ENCODE measurements at places on chromosomes 16 and 17.
A peak's percentile ranks its signal among the peaks of the same experiment; 100 is the strongest.

GRCh38 chr17:33007186-33007585 lies 15.5 kb downstream of the SPACA3 start:
- DNase-seq, result no peak

GRCh38 chr17:67082107-67082506 lies 37.8 kb downstream of the CACNG1 start:
- DNase-seq, result no peak

- no peak for DNase-seq
Observed at GRCh38 chr16:80457871-80458270, 82.9 kb upstream of the DYNLRB2 start.

GRCh38 chr16:54930005-54930868 lies at the start of gene IRX5:
IRX5 (plus strand) TSS chr16:54930865; CDS start chr16:54931199, 334 bp downstream.
- peak; percentile 94 for DNase-seq

- DNase-seq, result peak; percentile 35
Observed at GRCh38 chr17:79944821-79945391, 90.8 kb downstream of the TBC1D16 start.

GRCh38 chr16:3249020-3249419 lies 7.4 kb downstream of the MEFV start:
- no peak for DNase-seq

DNA sequence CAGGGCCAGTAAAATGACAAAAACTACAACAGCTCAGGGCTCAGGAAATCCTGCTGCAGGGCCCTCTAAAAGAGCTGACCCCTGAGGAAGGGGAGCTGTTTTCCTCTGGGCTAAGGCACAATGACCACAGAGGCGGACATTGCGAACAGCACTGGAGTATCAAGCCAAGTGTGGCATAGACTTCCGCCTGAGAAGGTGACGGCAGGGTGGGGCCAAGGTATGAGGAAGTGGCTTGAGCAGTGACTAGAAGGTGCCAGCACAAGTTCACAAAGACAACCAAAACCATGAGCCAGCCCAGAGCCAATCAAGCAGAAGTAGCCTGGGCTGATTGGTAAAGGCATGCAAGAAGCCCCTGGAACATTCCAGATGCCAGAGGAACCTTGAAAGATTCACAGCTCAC lies 13.9 kb downstream of the ERN2 start:
- DNase-seq, result no peak

DNA sequence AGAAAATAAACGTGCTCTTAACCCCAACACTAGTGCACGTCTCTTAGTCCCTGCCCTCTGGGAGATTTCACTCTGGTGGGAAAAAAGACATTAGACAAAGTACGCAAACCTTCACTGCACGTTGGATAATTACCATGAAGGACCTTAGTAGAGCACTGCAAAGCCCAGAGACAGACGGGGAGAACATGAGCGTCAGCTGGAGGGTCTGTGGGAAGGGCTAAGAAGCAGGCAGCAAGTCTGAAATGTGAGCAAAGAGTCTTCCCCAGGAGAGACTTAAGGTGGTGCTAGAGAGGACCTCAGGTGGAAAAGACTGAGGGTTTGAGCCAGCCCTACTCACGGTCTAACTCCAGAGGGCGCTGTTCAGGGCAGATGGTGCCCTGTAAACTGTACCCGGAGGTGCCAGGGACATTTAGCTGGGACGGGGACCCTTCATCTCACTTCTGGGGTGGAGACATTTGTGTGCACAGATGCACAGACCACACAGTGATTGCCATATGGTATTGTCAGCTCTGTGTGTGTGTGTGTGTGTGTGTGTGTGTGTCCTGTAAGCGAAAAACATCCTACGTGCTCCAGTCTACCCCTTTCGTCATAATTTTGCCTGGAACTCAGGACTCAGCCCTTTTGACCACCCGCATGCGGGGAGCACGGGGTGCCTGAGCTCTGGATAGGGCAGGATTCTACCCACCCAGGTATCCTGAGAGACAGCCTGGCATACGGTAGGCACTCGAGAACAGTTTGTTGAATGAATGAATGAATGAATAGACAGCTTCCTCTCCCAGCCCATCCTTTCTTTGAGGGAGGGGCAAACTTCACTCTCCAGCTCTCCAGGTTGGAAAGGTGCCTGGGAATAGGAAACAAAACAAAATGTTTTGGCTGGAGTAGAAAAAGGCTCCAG lies 10.1 kb upstream of the STAC2 start:
- peak; percentile 94 for DNase-seq
